ENCODE measurements at places on chromosomes 7 and 10. TPM values are rescaled to one million over a fixed set of nuclear protein-coding genes. Genes with fewer than 3 reads are reported as not detected.

Gene PCLO
- 2.6 TPM for total RNA-seq

Gene ARHGEF35
- 29.6 TPM for total RNA-seq

Gene SEMA3D
- 4.8 TPM for total RNA-seq

Gene KCNMA1
- total RNA-seq, result 0.68 TPM

Gene PDK4
- 4.8 TPM for total RNA-seq

Gene RTKN2
- total RNA-seq, result 16.1 TPM

Gene AGBL3
- 4.3 TPM for total RNA-seq

Gene STAG3
- 0.83 TPM for total RNA-seq

Gene SMARCD3
- total RNA-seq, result 4.6 TPM

DNA sequence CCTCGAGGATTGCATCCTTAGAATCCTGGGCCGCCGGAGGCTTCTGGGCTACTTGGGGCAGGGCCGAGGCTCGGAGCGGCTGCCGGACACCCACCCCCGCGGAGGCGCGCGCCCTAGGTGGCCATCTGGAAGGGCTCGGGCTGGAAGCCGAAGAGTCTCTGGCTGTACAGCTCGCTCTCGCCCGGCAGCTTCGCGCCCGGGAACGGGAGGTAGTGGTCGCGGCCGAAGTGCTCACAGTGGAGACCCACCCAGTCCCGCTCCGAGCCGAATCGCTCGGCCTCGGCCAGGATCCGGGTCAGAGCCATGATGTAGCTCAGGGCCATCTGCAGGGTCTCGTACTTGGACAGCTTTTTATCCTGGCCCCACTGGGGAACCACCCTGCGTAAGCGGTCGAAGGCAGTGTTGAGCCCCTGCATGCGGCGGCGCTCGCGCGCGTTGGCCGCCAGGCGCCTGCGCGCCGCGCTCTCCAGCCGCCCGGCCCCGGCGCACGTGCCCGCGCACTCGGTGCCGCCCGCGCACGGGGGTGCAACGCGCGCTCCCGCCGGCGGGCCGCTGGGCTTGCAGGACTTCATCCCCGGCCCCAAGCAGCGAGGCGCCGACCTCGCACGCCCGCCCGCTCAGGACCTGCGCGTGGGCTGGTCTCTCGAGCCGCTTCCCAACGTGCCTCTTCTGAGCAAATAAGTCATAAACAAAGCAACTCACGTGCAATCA lies 652 bp downstream of the ATOH7 start:
- DNase-seq, result peak; percentile 39
- H3K27me3 ChIP-seq, result no peaks in the 10 kb centered on the region
- peak overlapping the region; percentile 56 for H3K4me3 ChIP-seq
- H3K27ac ChIP-seq, result no peak overlapping the region

GRCh38 chr7:70512144-70512543 lies 619.8 kb upstream of the GALNT17 start:
- H3K27me3 ChIP-seq, result no peaks in the 10 kb centered on the region
- no peak overlapping the region for H3K27ac ChIP-seq
- no peak for DNase-seq

GRCh38 chr10:87846023-87846422 lies 17.3 kb downstream of the KLLN start:
- no peaks in the 10 kb centered on the region for H3K27me3 ChIP-seq
- DNase-seq, result no peak
- peaks cover 31% of the 10 kb centered on the region for H3K4me1 ChIP-seq
- H3K4me3 ChIP-seq, result no peak overlapping the region

GRCh38 chr7:134374291-134374690 lies 57.6 kb upstream of the SLC35B4 start:
- no peaks in the 10 kb centered on the region for H3K36me3 ChIP-seq
- H3K27me3 ChIP-seq, result no peaks in the 10 kb centered on the region
- no peak overlapping the region for H3K27ac ChIP-seq
- H3K4me1 ChIP-seq, result peaks cover 8% of the 10 kb centered on the region
- DNase-seq, result no peak
- no peak overlapping the region for H3K4me3 ChIP-seq

DNA sequence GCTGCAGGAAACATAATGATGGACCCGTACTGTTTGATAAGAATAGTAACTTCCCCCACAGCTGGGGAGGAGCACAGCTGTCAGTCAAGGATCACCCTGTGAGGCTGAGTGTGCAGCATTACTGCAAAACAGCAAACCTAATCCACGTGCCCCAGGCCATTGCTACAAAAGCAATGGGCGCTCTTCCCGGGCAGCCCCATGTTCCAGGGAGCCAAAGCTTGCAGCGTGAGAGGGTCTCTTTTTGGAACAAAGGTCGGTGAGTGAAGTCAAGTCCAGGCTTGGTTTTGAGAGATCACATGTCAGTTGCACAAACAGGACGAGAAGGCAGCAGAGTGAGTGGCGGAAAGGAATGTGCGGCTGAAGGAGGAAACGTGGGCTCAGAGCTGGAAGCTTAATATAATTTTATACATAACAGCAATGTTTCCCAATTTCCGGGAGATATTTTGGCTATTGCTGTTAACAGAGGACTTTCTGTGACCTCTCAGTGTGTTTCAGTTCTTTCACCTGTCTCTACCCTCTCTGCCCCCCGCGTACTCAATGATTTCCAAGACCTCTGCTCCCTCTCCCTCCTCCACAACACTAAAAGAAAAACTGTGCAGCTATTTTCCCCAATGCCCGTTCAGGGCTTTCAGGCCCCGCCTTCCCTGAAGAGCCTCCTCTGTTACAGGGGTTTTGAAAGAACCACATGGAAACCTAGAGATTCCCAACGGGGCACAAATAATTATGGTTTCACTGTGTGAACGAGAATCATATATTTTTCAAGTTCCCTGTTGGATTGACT lies 128.9 kb downstream of the MTPAP start:
- no peaks in the 10 kb centered on the region for H3K27me3 ChIP-seq
- H3K36me3 ChIP-seq, result no peaks in the 10 kb centered on the region
- H3K4me3 ChIP-seq, result peak overlapping the region; percentile 48
- H3K4me1 ChIP-seq, result peaks cover 23% of the 10 kb centered on the region
- peak; percentile 46 for DNase-seq

- H3K4me3 ChIP-seq, result peak within 1 kb of the TSS; percentile 90
- peak; percentile 47 for DNase-seq
These were observed at the start of gene IFIT5 for GRCh38 chr10:89414146-89414878. IFIT5 (plus strand) TSS chr10:89414568; CDS start chr10:89414799, 231 bp downstream.

- H3K27ac ChIP-seq, result no peak overlapping the region
- H3K27me3 ChIP-seq, result no peaks in the 10 kb centered on the region
- no peaks in the 10 kb centered on the region for H3K36me3 ChIP-seq
- no peak for DNase-seq
- H3K4me3 ChIP-seq, result no peak overlapping the region
These were observed 58.2 kb upstream of the YAE1 start for GRCh38 chr7:39507866-39508551.

DNA sequence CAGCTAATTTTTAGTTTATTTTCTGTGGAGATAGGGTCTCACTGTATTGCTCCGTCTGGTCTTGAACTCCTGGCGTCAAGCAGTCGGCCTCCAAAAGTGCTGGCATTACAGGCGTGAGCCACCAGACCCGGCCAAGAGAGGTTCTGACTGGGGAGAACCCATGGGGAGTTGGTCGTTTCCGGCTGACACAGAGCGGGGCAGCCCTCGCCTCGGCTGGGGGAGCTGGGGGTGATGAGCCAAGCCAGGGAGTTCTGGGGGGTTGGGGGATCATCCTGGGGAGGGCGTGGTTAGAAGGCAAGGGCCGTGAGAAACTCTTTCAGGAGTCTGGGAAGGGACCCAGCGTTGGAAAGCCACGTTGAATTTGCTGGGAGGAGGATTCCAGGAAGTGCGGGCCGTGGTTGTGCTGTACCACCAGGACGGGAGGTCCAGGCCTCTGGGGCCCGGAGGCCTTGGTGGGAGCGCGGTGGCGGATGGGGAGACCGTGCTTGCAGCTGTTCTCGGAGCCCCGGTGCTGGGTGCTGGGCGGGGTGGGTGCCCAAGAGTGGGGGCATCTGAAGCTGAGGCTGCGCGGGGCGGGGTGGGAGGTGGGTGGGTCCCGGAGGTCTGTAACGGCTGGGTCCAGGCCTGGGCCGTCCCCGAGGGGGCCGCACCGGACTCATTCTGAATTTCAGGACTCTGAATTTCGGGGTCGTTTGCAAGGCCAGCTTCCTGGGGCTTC lies 8.4 kb upstream of the ZNF853 start:
- H3K36me3 ChIP-seq, result no peaks in the 10 kb centered on the region
- no peak overlapping the region for H3K4me3 ChIP-seq
- H3K4me1 ChIP-seq, result no peaks in the 10 kb centered on the region
- DNase-seq, result no peak
- H3K27ac ChIP-seq, result no peak overlapping the region

DNA sequence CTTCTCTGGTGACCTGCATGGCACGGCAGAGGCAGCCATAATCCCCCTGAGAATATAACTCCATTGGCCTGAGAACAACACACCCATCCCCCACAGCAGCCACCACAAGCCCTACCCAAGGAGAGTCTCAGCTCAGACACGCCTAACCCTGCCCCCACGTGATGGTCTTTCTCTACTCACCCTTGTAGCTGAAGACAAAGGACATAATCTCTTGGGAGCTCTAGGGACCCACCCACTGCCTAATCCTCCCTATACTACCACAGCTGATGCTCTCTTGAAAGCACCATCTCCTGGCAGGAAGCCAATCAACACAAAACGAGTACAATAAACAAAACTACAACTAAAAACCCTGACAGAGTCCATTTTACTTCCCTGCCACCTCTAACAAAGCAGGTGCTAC lies 30.7 kb upstream of the HPSE2 start:
- H3K36me3 ChIP-seq, result no peaks in the 10 kb centered on the region
- no peaks in the 10 kb centered on the region for H3K4me1 ChIP-seq
- H3K27ac ChIP-seq, result no peak overlapping the region
- peaks cover 12% of the 10 kb centered on the region for H3K27me3 ChIP-seq

DNA sequence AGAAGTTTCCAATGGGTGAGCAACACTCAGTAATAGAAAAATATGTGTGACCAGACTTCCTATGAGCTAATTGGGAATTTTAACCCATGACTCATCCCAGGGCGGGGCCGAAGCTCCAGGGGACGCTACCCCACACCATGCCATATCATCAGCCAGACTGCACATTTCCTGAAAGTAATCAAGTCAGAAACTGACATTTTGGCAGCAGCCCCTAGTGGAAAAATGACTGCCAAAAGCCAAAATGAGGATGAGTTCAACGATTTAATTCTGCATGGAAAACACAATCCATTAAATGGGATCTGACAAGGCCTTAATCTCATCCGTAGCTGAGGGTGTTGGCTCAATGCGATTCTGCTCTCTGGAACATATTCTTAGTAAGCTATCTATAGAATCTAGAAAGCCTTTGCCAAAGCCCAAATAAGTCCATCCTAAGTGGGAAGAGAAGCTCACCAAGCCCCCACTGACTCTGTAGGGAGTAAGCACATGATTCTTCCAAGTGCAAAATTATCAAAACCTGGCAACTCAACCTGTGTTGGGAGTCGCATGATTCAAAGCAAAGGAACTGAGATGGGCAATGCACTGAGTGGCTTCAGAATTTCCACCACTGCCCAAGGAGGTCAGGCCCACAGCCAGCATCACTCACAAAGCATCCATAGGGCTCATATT lies 93.1 kb upstream of the PDE1C start:
- H3K36me3 ChIP-seq, result no peaks in the 10 kb centered on the region
- no peaks in the 10 kb centered on the region for H3K4me1 ChIP-seq
- peak; percentile 20 for DNase-seq
- H3K27me3 ChIP-seq, result peaks cover 9% of the 10 kb centered on the region

DNA sequence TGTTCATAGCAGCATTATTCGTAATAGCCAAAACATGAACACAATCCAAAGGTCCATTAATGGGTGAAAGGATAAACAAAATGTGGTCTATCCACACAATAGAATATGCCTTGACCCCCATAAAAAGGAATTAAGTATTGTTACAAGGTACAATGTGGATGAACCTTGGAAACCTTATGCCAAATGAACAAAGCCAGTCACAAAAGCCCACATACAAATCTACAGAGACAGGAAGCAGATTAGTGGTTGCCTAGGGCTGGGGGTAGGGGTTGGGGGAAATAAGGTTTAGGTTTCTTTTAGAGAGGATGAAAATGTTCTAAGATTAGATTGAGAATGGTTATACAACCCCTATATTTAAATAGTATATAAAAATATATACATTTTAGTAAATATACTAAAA lies 34.8 kb downstream of the PIP4K2A start:
- H3K4me3 ChIP-seq, result no peak overlapping the region
- H3K27me3 ChIP-seq, result no peaks in the 10 kb centered on the region
- DNase-seq, result no peak
- H3K36me3 ChIP-seq, result no peaks in the 10 kb centered on the region

GRCh38 chr7:30159698-30160143 lies 24.9 kb downstream of the MTURN start:
- no peaks in the 10 kb centered on the region for H3K27me3 ChIP-seq
- no peak overlapping the region for H3K27ac ChIP-seq
- peaks cover 30% of the 10 kb centered on the region for H3K4me1 ChIP-seq
- DNase-seq, result no peak
- no peak overlapping the region for H3K4me3 ChIP-seq
- no peaks in the 10 kb centered on the region for H3K36me3 ChIP-seq

DNA sequence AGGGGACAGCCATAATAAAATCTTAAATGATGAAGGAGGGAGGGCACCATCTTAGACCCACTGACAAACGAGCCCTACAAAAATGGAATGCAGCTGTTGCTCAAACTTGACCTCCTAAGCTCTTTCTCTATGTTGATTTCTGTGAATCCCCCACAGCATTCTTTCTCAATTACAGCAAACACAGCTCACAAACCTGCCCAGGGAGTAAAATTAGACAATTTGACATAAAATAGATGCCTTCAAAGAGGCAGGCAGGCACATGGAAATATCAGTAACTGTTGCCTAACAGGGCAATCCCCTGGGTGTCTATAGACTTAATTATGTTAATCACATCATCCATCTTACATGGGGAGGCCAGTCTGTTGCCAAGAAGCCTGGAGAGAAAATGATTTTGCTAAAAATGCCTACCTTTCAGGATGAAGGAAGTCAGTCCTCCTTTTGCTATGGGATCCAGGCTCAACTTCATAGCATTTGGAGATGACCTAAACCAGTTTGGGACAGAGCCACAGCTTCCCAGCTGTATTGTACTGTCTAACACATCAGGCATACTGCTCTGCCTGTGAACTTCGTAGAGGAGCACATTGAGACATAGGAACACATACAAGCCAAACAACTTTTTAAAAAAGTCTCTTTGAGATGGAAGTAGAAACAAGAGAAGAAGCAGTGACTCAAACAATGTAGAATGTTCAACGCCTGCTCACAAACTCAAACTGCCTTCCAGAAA lies 1177.4 kb downstream of the SORCS1 start:
- H3K27ac ChIP-seq, result no peak overlapping the region
- DNase-seq, result no peak
- H3K36me3 ChIP-seq, result no peaks in the 10 kb centered on the region
- H3K27me3 ChIP-seq, result no peaks in the 10 kb centered on the region
- H3K4me1 ChIP-seq, result no peaks in the 10 kb centered on the region

DNA sequence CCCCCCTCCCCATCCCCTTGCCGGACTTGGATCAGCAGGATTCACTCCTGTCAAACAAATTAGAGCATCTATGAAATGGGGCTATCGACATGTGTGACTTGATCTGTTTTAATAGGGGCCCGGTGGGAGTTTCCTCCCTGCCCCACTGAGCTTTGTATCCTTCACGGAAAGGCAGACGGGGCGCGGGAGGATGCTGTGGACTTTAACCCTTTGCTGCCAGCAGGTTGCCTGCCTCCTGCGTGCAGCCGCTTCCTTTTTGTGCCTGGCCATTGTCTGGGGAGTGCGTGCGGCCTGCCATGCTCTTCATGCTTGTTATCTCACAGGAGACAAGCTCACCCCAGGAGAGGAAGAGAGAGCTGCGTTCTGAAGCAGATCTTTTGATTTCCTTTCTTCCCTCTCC lies 512.8 kb upstream of the GALNT17 start:
- H3K36me3 ChIP-seq, result no peaks in the 10 kb centered on the region
- H3K4me3 ChIP-seq, result no peak overlapping the region
- no peak overlapping the region for H3K27ac ChIP-seq
- no peak for DNase-seq
- peaks cover 83% of the 10 kb centered on the region for H3K27me3 ChIP-seq
- no peaks in the 10 kb centered on the region for H3K4me1 ChIP-seq
